ENCODE measurements at places on chromosomes 7 and 10. TPM values are rescaled to one million over a fixed set of nuclear protein-coding genes. Genes with fewer than 3 reads are reported as not detected.

The TLX1 gene
- total RNA-seq, result not detected

The PLEKHS1 gene
- total RNA-seq, result not detected

The CCDC136 gene
- 5.8 TPM for total RNA-seq

GRCh38 chr7:143924851-143925250, 10.2 kb upstream of the OR2F2 start:
- no peak for DNase-seq

- no peak for DNase-seq
Measured at GRCh38 chr7:158030566-158030965, 557.1 kb downstream of the PTPRN2 start.

- DNase-seq, result no peak
Measured at GRCh38 chr10:6813856-6814255, 233.8 kb upstream of the PRKCQ start.

DNA sequence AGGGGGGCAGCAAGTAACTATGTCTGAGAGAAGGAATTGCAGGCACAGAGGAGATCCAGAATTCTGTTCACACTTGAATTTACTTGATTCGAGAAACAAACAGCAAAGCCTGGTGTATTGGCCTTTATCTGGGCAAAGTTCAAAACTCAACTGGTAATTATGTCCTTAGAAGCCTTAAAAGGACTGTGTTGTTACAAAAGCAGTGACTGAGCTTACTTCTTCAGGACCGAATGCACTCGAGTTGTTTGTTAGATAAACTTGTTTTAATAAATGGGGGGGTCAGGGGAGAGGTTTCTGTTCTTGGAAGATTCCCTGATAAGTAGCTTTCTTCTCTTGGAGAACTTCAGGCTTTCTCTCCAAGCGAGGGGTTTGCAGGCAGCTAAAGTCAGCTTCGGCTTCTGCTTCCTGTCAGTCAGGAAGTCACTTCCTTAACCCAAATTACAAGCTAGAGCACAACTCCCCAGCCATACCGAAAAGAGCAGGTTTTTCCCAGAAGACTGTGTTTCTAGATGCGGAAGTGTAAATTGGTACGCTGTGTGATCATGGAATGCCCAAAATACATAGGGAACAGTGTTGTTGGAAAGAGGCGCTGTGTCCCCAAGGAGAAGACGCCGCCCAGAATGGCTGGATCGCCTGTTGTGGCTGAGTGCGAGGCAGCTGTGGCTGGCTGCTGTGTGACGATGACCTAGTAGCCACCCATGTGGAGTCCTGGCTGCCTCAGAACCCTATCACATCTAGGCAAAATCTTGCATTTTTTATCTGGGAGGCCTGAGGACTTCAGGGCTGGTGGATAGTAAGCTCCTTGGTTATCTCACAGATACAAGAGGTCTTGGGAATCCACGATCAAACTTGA, 110.4 kb downstream of the TCF7L2 start:
- DNase-seq, result no peak

GRCh38 chr10:75696536-75696935, 265.1 kb downstream of the LRMDA start:
- no peak for DNase-seq

- peak; percentile 21 for DNase-seq
Measured at GRCh38 chr7:28685644-28686417, 272.3 kb downstream of the TRIL start.

- DNase-seq, result no peak
Measured at GRCh38 chr7:97798046-97799019, 66.4 kb downstream of the TAC1 start.

DNA sequence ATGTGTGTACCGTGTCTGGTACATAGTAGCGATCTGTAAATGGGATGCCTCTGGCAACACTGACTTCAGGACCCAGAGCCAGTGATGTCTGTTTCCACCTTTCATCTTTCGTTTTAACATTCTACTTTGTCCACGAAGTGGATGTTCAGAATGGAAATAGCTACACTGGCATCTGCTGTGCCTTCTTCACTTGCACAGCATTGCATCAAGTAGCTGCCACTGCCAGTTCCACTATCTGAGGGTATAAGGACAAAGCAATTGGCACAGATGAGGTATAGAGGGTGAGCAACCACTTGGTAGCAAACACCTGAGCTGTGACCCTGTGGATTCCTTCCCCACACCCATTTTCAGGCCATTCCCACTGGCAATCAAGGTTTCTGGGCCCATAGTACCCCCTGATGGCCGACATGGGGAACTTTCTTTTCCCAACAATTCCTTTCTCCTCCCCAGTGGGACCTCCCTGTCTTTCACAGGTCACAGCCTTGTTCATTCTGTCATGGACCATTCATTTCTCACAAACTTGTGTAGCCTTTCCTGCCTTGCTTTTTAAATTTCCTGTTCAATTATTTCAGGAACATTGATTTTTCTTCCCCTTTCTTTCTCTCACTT, 4.0 kb downstream of the ITGA8 start:
- DNase-seq, result no peak

DNA sequence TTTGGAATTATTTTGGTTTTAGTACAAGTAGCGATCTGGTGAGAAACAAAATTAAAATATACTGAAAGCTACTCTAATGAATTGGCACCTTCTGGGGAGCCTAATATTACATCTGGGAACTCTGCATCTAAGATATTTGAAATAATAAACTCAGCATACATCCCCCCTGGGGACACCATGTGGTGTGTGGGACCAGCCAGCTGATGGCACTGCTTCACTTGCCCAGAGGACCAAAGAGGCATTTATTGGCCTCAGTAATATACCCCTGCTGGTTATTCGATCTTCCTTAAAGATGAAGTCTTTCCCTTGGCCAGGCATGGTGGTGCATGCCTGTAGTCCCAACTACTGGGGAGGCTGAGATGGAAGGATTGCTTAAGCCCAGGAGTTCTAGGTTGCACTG, 195.1 kb upstream of the AUTS2 start:
- DNase-seq, result no peak

GRCh38 chr10:65017523-65017922, 1496.3 kb downstream of the REEP3 start:
- no peak for DNase-seq

Data from CD8-positive, alpha-beta T cell (primary cell).